Endothelial cell of umbilical vein (primary cell): ENCODE measurements at places on chromosomes 2 and 18. TPM values are rescaled to one million over a fixed set of nuclear protein-coding genes. Genes with fewer than 3 reads are reported as not detected.

OTOS gene
- polyA plus RNA-seq, result not detected in 2 replicates

EML6 gene
- 0.79 and 0.80 TPM in 2 replicates for polyA plus RNA-seq

GPR45 gene
- not detected in 2 replicates for polyA plus RNA-seq

GRCh38 chr2:48940606-48941005 lies 185.1 kb upstream of the LHCGR start:
- DNase-seq, result no peak

DNA sequence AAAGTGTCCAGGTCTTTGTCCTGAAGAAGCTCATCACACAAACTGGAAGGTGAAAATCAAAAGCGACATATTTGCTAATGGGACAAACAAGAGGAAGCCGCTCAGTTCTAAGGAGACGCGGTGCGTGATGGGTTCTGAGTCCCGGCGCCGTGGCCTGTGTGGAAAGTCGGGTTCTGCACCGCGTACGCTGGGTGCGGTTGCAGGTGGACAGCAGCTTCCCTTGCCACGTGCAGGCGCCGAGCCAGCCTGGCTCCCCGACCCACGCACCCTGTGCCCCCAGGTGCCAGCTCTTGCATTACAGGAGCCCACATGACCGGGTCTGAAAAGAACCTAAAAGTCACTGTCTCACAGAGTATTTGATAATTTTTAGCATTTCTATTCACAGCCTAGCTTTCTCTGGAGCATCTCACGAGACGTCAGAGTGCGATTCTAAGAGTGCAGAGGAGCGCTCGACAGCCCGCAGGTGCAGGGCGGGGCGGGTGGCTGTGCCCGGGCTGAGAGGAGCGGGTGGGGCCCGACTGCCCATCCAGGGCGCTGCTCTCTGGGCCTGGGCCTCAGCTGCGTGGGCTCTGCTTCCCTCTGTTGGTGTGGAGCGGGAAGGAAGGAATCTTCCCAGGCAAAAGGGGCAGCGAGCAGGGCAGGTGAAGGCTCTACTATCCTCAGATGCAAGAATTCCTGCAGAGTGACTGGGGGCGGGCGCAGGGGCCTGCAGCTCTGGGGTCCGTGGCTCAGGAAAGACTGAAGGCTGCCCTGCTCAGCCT lies 39.4 kb downstream of the MYT1L start:
- DNase-seq, result no peak

DNA sequence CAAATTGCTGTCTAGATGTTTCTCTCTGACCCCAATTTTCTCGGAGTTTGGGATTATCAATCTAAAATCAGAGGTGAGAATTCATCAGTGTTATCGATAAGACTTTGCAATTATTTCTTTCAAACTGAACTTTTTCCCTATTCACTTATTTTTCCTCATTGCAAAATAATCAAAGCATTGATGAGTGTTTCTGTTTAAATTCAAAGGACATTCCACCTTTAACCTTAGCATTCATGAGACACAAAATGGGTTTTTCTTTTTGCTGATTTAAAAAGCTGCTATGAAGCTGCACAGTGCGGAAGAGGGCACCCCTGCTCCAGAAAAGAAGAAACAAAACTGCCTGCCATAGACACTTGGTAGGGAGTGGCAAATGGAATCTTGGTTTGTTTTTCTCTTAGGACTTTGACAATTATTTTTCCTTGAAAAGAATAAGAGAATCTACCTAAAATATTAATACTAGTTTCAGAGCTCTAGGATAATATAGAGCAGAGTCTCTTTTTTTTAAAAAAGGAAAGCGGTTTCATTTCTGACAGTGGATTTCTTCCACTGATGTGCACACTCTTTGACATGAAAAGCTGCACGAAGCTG lies 203.4 kb downstream of the TGIF1 start:
- no peak for DNase-seq

- no peak for DNase-seq
These were observed 225.6 kb downstream of the HAUS1 start for GRCh38 chr18:46329736-46330246.

CHN1 gene
- 20.1 and 24.9 TPM in 2 replicates for polyA plus RNA-seq

GRCh38 chr2:127007652-127008051 lies 99.3 kb downstream of the BIN1 start:
- no peak for DNase-seq
